Stimulated activated CD8-positive, alpha-beta memory T cell treated with anti-CD3 and anti-CD28 coated beads, Interleukin-4, amount 100 ng/mL, for 1 hour (primary cell): ENCODE measurements at places on chromosomes 2 and 18.

DNA sequence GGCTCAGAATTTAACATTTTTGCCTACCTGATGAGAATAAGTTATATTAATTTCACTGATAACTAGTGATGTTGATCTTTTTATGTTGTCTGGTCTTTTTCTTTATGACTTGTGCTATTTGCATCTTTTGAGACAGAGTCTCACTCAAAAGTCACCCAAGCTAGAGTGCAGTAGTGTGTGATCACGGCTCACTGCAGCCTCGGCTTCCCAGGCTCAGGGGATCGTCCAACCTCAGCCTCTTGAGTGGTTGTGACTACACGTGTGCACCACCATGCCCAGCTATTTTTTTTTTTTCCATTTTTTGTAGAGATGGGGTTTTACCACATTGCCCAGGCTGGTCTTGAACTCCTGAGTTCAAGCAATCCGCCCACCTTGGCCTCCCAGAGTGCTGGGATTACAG is 7.5 kb downstream of the SMCHD1 start:
- DNase-seq: no peak

- DNase-seq: no peak
Observed at GRCh38 chr2:133271105-133271504, 297.2 kb downstream of the NCKAP5 start.

GRCh38 chr2:229586012-229586411 is 128.3 kb downstream of the DNER start:
- DNase-seq: no peak

GRCh38 chr18:49898421-49898820 is 85.1 kb upstream of the ACAA2 start:
- peak; percentile 10 for DNase-seq

DNA sequence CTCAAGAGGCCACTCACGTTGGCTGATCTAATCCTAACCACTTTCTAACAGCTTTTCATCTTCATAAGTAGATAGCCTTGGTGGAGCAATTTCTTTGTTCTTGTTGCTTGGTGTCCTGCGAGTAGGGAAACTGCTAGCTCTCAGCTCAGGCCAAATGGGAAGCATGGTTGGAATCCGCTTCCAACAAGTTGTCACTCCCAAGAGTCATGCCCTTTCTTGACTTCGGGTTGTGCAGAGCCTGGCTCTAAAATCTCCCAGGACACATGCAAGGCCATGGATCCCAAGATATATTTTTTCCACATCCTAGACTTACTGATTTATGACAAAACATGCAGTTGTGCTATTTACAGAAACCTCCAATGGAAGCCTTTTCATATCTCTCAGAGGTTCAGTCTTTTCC is 7.3 kb upstream of the MATN3 start:
- DNase-seq: no peak

DNA sequence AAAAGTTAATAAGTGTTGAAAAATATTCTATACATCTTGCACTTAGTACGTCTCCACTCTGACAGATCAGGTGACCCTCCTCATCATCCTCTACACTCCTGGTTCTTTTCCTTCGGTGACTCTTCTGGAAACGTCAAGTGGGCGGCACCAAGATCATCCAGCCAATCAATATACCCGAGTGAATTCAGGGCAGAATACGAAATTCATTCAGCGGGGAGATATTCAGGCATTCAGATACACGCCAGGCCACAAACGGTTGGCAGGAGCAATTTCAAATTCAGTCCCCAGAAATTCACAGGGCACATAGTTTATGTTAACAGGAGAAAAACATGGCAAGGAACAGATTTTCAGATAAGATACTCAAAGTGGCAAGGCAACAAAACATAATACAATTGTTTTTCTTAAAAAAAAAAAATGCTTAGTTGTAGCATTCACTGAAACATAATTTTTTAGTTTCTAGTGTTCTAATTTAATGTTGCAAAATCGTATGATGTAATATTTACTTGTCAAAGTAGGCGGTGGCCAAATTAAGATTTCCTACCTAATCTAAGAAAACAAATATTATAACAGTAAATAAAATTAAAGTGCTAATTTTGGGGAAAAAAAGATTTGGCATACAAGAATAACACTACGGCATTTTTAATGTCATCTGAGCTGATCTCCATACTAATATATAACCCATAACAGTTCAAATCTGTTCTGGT is 4.2 kb downstream of the CLK1 start:
- DNase-seq: no peak

GRCh38 chr18:37564711-37565100 is 892 bp downstream of the CELF4 start:
- no peak for DNase-seq

GRCh38 chr2:119550346-119550745 is 6.1 kb downstream of the CFAP221 start:
- no peak for DNase-seq

GRCh38 chr18:34947711-34948125 is 93.5 kb upstream of the MAPRE2 start:
- no peak for DNase-seq

- no peak for DNase-seq
Observed at GRCh38 chr2:145777297-145777696, 1257.4 kb upstream of the ZEB2 start.
